ENCODE measurements at places on chromosomes 7 and 10.

- no peak for DNase-seq
These were observed 279.4 kb upstream of the HABP2 start for GRCh38 chr10:113273181-113274163.

DNA sequence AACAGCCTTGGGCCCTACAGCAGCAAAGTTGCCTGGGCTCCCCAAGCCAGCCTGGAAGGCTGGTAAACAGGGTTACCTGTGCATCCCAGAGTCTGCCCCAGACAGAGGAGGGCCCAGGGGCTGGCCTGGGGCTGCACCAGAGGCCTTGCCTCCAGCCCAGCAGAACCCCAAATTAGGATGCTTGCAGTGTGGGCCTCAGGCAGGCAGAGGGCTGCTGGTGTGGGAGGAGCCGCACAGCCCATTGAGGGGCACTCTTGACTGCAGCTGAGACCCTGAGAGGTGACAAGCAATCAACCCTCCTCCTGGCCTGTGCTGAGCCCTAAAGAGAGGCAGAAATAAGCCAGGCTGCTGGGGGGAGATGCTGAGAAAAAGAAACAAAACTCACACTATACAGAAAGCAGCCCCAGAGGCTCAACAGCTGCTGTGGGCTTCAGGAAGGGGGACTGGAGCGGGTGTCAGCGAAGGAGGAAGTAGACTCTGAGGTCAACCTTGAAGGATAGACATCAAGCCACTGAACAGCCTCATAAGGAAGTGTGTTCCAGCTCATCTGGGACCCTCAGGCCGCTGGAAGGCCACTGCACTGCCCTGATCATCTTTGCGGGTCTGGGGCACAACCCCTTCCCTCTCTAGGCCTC is 6.6 kb downstream of the AIFM2 start:
- DNase-seq: no peak

- no peak for DNase-seq
These were observed 222.3 kb upstream of the ZWINT start for GRCh38 chr10:56583316-56583715.

- no peak for DNase-seq
These were observed 2.0 kb downstream of the INSIG1 start for GRCh38 chr7:155299535-155300202.

- DNase-seq: no peak
These were observed 598 bp upstream of the AMZ1 start for GRCh38 chr7:2687338-2687869.

- DNase-seq: peak; percentile 34
These were observed 45.8 kb upstream of the WIPI2 start for GRCh38 chr7:5143935-5144903.

All from activated naive CD4-positive, alpha-beta T cell (primary cell).